ENCODE measurements at places on chromosomes 2 and 18. TPM values are rescaled to one million over a fixed set of nuclear protein-coding genes. Genes with fewer than 3 reads are reported as not detected.

CTNNA2 gene
- not detected for total RNA-seq

IL36RN gene
- not detected for total RNA-seq

SERPINE2 gene
- 163 TPM for total RNA-seq

BCL2 gene
- 1.0 TPM for total RNA-seq

TLX2 gene
- 0.17 TPM for total RNA-seq

- no peak for DNase-seq
- no peaks in the 10 kb centered on the region for H3K27me3 ChIP-seq
Measured at GRCh38 chr2:10504994-10505820, 57.1 kb upstream of the ODC1 start.

GRCh38 chr18:56569416-56569815, 69.0 kb downstream of the TXNL1 start:
- no peak for DNase-seq
- H3K36me3 ChIP-seq = no peaks in the 10 kb centered on the region
- no peak overlapping the region for H3K27ac ChIP-seq
- peaks cover 24% of the 10 kb centered on the region for H3K4me1 ChIP-seq

DNA sequence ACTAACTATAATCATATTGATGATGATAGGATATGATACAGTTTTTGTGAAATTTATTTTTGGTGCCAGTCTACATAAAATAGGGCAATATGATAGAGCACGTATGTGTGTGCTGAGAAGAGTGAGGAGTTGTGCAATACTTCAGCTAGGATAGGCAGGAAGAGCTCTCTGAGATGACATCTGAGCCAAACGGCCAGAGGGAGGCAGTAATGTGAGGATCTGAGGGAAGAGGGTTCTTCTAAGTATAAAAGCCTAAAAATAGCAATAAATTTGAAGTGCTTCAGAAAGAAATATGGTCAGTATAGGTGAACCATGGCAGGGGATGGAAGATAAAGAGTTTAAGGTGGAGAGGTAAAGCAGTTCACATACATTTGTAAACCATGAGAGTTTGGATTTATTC, 102.5 kb downstream of the OLA1 start:
- no peak for DNase-seq
- H3K27ac ChIP-seq = no peak overlapping the region
- H3K36me3 ChIP-seq = no peaks in the 10 kb centered on the region
- H3K27me3 ChIP-seq = peaks cover 4% of the 10 kb centered on the region
- H3K4me3 ChIP-seq = no peak overlapping the region

TYMS gene
- 166 TPM for total RNA-seq

DNA sequence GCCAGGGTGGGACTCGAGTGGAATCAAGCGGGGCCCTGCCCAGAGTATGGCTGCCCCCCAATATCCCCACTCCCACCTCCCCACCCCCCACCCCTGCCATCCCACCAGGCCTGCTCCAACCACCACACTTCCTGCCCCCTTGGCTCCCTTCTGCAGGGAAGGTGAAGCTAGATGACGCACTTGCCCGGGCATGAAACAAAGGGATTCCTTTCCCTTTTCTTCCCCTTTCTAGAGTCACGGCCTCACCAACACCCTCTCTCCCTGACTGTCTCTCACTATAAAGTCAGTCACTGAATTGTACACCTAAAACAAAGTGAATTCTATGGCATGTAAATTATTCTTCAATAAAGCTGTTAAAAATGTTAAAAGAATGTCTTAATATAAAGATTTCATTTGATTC, 16.0 kb downstream of the ZBTB7C start:
- peak overlapping the region; percentile 66 for H3K4me3 ChIP-seq
- peaks cover 36% of the 10 kb centered on the region for H3K27me3 ChIP-seq

- no peak overlapping the region for H3K4me3 ChIP-seq
- H3K27ac ChIP-seq = no peak overlapping the region
- no peaks in the 10 kb centered on the region for H3K27me3 ChIP-seq
- no peak for DNase-seq
- peaks cover 16% of the 10 kb centered on the region for H3K4me1 ChIP-seq
Measured at GRCh38 chr2:207403950-207404349, 125.8 kb upstream of the CREB1 start.
